ENCODE measurements at places on chromosomes 7 and 10. TPM values are rescaled to one million over a fixed set of nuclear protein-coding genes. Genes with fewer than 3 reads are reported as not detected.

DNA sequence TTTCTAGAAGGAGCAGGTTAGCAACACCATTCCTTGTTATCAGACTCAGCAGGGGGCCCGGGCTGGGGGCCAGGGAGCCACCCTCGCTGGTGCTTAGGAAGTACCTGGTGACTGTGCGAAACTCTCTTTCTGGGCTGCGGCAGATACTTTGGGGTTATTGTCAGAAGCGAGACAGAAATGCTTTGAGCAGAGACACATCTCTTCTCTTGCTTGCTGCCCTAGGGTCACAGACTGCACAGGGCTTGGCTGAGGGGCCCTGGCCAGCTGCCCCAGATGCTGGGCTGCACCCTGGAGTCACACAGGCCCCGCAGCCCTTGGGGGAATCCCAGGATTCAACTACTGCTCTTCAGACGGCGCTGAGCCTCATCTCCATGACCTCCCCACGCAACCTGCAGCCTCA lies 91.9 kb downstream of the WDFY4 start:
- DNase-seq = no peak

GRCh38 chr10:23868121-23868520 lies 340.8 kb upstream of the KIAA1217 start:
- DNase-seq = no peak

GRCh38 chr7:27303026-27303425 lies 60.4 kb downstream of the EVX1 start:
- DNase-seq = peak; percentile 18

DNA sequence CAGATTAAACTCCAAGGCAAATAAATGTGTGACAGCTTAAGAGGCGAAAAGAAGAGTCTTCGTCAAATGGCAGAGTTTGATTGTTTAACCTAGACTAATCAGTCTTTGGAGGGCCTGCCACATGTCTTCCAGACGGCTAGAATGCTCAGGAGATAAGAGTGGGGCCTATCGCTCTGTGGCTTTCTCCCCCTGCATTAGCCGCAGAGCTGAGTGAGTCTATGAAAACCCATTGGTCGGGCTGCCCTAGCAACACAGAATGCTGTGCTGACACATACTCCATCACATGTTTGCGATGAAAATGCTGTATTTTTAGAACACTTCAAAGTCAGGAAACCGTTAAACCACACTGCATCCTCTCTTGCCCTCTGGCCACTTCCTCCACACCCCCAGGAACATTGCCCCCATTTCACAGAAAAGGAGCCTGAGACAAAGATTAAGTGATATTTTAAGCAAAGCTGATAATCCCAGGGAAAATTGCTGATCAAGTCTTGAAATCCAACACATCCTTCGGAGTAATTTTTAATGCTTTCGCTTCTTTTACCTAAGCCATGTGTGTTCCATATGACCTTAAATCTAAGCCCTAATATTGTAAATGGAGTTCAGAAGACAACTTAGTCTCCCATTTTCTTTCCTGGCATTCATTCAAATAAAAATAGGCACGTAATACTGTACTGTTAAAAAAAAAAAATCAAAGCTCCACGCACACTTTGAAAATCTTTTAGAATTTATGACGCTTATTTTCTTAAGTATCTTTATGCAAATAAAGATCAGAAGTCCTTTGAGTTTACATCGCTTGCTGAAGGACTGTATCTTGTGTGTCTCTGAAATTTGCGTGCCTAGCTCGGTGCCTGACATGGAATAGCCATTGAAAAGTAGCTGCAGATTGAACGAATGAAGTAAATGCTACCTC lies 161.2 kb downstream of the CELF2 start:
- DNase-seq = peak; percentile 6

- no peak for DNase-seq
Observed at GRCh38 chr10:120459185-120459584, 2.2 kb downstream of the PLPP4 start.

DNA sequence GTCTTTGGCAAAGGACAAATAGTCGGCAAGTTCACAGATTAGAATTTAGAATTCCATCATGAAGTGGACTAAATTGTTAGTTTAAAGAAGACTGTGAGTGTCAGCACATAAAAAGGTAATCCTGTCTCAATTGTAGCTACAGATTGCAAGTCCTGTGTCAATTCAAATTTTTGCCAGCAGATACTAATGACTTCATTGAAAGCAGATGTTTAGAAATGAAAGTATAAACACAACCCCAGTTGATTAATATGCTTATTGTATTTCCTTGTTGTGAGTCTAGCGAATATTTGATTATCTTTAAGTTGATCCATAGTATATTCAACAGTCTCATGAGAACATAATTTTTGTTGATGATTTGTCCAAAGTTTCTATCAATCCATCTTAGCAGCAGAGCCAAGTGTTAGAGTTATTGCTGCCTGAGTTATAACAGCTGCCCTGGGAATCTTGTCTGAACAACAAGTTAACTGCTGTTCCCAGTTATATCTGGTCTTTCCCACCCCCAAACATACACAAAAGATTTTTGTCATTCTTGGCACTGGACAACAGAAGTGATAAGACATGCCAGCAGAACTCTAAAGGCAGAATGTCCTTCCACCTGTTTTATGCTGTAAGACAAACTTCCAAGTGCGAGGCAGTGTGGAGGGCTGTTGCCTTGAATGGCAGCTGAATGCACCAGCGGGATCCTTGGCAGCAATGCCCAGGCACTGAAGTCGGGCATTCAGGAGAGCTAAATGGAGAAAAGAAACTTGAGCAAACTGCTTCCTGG lies 21.3 kb upstream of the HERPUD2 start:
- peak; percentile 32 for DNase-seq

- no peak for DNase-seq
Observed at GRCh38 chr7:155181768-155182167, 111.6 kb downstream of the HTR5A start.

- no peak for DNase-seq
Observed at GRCh38 chr7:42662862-42663261, 249.0 kb downstream of the C7orf25 start.

GRCh38 chr10:132858121-132859081 lies 72.5 kb upstream of the NKX6-2 start:
- no peak for DNase-seq

DNA sequence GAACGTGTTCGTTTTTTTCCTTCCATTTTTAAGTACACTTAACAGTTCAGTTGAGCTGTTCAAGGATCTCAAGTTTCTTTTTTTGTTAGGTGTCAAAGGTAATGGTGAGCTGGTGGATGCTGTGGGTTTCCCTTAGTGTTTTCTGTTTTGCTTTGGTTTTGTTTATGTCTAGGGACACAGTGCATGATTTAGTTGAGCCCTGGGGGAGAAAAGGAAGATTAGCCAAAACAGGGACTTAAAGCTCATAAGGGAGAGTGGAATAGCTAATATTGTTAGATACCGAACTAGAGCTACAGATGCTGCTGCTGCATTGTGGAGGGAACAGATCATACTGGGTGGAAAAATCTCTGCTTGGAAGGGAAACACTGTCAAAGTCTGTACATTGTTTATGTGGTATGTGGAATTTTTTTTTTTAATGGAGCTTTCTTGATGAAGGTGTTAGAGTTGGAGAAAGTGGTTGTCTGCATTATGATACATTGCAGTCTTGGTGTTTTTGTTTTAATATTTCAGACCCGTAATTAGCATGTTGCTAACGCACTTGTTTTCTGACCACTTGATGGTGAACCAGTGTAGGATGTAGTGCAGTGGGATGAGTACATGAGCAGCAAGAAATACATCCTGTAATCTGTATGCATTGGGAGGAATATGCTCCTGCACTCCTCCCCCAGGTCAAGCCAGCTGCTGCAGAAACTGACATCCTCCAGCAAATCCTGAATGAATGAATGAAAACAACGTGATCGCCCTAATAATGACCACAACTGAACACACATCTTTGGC lies 2.1 kb downstream of the GLCCI1 start:
- peak; percentile 65 for DNase-seq

DNA sequence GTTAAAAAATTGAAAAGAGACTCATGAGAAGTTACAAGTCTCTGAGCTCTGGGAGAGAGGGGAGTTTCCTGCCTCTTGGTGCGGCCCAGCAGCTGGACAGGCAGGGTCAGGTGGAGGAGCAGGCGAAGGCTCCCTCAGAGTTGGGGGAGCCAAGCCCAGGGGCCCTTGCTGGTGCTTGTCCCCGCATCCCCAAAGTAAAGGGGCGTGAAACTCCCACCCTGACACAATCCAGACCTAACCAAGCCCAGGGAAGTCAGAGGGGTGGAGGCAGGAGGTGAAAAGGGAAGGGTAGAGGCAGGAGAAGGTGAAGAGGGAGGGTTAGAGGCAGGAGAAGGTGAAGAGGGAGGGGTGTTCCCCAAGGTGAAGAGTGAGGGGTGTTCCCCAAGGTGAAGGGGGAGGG lies 322.8 kb downstream of the GLRX3 start:
- no peak for DNase-seq

DNA sequence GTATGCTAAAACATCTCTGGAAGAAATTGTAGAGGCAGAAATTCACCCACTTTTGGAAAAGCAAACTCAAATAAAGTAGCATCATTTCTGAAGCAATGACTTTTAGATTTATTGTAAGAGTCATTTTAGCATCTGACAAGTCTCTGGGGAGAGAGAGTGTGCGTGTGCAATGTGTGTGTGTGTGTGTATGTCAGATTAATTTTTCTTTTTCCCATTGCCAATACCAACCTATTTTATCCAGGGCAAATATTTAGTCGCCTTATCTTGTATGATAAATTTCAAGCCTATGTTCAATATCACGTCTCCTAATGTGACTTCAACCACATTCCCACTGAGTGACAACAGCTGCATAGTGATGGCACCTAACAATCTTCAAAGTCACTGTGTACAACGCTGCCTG lies 101.7 kb downstream of the NEBL start:
- no peak for DNase-seq

The RET gene
- total RNA-seq = 0.15 TPM

The TBATA gene
- not detected for total RNA-seq

The SLC18A3 gene
- total RNA-seq = not detected

Data from M059J (cell line).